ENCODE measurements at places on chromosomes 1 and 21. TPM values are rescaled to one million over a fixed set of nuclear protein-coding genes. Genes with fewer than 3 reads are reported as not detected.

Gene RYR2
- not detected for total RNA-seq

GRCh38 chr1:187696073-187696472, 867.3 kb downstream of the PLA2G4A start:
- DNase-seq = no peak

Gene DENND1B
- not detected for total RNA-seq

GRCh38 chr1:151444783-151445177, 14.5 kb downstream of the POGZ start:
- DNase-seq = no peak

DNA sequence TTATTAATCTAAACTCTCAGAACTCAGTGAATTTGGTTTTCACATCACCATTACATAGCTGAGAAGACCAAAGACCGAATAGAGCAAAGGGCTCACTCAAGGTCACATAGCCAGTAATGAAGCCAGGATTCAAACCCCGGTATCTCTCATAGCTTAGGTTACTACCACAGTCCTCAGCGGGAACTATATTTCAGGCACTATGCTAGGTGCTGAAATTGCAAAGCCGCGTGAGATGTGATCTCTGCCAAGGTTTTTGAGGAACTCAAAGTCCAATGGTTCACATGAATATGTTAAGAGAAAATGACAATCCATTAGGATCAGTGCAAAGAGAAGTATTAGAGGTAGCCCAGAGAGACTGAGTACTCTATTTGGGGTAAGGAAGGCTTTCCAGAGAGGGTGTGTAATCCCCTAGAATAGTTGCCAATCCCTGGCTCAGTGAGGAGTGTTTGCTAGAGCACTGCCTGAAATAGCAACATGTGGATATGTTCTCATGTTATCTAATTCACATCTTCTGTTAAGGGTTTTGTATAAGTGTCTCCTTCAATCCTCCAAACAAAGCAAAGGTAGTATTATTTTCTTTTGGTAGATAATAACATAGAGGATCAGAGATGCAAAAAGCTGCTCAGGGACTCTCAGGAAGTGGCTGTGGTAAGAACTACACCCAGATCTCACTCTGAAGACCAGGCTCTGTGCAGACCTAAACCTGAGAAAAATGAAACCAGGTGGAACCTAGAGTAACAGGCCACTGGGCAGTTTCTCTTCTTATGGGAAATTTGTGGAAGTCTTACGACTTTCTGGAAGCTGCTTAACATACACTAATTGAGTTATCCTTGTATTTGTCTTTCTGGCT, 93.1 kb upstream of the C8B start:
- DNase-seq = no peak

Gene LCE1B
- not detected for total RNA-seq

Gene SAMSN1
- total RNA-seq = not detected
